ENCODE measurements at places on chromosomes 3 and 15. TPM values are rescaled to one million over a fixed set of nuclear protein-coding genes. Genes with fewer than 3 reads are reported as not detected.

DNA sequence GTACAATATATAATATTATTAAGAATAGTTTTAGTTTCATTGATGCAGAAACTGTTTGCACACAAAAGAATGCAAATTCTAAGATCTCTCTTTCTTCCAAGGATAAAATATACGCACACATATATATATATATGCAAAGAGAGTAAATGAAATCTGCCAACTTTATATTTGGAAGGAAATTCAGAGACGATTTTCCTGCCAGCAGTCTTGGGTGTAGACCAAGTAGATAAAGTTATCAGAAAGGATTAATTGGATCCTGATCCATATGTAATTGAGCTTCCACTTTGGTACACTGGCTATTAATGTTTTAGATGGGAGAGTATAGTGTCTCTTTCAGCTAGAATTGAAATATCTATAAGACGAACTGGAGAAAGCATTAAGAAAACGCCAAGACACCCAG, 295.4 kb upstream of the IL12A start:
- no peak for DNase-seq

- DNase-seq, result no peak
These were observed 19.4 kb upstream of the MNS1 start for GRCh38 chr15:56484287-56484686.

GRCh38 chr3:160400030-160400701, 716 bp downstream of the SMC4 start:
- peak; percentile 51 for DNase-seq

- DNase-seq, result no peak
These were observed 77.2 kb downstream of the CEMIP start for GRCh38 chr15:80856400-80856799.

DNA sequence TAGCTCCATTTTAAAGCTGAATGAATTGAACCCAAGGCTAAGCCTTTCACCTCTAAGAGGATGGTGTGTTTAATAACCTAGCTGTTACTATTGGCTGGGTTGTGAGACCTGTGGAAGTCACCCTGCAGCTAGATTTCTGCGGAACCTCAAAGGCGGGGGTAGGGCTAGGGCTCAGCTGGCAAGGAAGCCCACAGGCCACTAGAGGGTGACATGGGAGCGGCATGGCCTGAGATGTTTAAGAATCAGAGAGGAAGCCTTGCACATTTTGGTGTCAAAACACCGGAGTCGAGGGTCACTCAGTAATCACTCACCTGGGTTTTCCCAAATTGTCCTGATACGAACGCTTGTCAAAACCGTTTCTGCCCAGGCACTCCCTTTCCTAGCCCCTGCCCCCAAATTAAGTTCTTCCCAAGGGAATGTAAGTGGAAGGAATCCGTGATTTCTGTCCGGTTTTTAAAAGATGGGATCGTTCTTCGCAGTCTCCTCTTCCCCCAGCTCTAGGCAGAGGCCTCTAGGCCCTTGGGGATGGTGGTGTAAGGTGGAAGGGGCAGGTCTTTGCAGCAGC, 3.8 kb upstream of the ACAD9 start:
- DNase-seq, result peak; percentile 6

DNA sequence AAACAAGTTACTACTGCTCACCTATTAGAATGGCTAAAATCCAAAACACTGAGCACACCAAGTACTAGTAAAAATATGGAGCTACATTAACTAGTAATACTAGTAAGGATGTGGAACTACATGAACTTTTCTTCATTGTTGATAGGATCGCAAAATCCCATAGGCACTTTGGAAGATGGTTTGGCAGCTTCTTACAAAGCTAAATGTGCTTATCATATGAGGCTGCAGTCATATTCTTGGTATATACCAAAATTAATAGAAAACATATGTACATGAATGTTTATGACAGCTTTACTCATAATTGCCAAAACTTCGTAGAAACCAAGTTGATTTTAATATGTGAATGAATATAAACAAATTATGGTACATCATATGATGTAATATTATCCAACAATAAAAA, 366.8 kb upstream of the KCNMB2 start:
- no peak for DNase-seq

DNA sequence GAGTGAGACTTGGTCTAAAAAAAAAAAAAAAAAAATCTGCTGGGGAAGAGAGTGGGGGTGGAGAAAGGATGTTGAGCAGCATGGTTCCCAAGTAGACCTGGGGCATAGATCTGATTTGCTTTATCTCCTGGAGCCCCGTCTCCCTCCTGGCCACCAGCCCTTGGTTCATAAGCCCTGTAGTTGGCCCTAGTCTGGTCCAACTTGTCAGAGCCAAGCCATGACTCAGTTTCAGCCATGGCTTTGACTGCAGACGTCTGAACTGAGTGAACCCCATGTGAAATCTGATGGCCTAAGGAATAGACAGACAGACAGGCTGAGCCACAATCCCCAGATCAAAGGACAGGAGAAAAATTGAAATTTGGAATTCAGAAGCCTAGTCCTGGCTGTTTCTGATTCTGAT, 2.0 kb upstream of the CILP start:
- no peak for DNase-seq

DNA sequence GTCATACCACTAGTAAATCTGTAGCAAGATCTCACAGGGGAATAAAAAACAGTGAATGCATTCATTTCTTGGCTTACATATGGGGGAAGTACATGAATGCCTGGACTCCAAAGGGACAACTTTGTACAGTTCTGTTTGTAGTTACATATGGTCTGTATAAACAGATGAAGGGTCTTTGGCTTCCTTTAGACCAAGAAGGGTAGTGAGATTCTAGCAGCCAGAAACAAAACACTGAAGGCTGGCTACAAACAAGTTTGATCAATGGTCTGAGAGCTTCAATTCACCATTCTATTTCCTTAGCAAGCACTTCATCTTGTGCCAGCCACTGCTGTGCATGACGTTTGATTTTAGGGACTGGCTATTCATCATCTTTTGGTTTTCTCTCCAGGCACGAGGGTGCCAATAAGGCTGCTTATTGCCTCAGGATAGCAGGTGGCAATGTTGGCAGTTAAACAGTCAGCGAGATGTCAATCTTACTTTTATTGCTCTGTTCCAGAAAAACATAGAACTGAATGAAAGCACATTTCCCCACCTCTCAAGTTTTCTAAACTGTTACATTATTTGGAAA, 313.7 kb upstream of the COL8A1 start:
- no peak for DNase-seq

DNA sequence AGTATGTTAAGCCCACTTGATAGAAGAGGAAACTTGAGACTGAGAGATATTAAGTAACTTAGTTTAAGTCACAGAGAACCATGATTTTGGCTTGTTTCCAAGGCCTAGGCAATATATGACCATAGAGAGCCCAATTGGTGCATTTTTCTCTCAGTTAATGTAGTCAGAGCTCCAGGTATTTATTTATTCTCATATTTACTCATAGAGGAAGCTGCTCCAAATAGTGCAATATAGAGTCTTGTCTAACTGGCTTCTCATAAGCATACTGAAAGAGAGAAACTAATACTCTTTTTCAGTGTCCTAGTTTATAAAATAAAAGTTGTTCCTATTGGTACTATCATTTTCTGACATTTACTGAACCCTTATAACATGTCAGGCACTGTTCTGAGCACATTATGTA, 15.2 kb downstream of the TRNT1 start:
- DNase-seq, result no peak

DNA sequence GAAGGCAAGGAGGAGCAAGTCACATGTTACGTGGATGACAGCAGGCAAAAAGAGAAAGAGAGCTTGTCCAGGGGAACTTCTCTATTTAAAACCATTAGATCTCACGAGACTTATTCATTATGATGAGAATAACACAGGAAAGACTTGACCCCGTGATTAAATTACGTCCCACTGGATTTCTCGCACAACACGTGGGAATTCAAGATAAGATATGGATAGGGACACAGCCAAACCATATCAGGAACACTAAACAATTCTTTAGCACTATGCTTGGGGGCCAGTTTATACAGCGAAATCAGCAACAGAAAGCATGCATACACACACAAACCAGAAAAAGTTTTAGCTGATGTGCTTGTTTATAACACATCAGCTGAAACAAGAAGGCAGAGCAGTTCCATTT, 704.2 kb downstream of the OTOL1 start:
- no peak for DNase-seq

DNA sequence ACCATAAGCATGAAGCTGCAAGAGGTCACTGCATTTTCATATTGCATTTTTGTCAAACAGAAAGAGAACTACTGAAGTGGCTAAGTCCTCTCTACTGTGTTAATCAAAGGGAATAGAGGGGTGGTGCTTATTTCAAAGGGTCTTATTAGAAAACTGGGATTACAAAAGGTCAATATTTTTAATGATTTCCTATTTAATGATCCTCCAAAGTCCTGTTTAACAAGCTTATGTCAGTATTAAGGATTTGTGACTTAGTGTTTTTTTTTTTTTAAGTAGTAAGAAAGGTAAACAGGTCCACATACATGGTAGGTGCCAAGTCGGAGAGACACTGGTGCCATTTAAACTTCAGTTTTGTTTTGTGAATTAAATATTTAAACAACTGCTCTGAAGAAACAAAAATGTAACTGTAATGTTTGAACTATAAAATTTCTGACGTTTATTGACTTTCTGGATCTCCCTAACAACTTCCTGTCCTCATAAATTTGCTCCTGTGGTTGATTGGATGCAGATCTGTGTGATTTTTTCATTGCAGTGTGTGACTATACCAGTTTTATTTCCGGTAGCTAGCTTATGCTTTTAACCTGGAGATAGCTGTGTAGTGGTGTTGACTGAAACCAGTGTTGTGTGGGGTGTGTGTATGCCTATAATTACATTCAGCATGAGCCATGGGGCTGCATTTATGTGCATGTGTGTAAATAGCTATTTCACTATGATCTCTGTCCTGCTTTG, 8.6 kb upstream of the CACNA1D start:
- no peak for DNase-seq

- no peak for DNase-seq
These were observed 226.1 kb upstream of the TTC14 start for GRCh38 chr3:180375831-180376230.

GRCh38 chr3:121663171-121663847, 2.6 kb upstream of the HCLS1 start:
- no peak for DNase-seq

DNA sequence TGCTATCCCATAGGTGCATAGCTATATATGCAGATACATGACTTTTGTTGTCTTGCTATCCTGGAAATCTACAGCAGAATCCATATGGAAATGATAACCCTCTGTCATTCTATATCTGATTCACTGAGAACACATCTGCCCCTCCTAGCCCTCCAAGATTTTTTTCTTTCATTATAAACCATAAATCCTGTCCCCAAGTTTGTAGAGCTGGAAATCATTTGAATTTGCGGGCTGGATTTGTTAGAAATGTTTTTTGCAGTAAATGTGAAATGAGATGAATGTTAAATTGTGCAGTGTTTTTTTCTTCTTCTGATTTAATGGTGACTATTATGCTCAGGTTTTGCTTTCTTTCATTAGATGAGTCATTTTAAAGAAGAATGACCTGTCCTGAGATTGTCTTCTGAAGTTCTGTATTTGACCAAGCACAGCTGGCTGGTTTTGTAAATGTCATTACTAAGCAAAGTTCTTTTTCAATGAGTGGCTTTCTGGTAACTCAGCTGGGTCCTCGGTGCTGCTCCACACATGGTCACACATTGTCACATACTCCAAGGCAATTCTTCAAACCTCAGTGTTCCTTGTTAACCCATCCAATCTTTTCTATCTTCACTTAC, 25.3 kb upstream of the ABHD17C start:
- peak; percentile 69 for DNase-seq

- DNase-seq, result no peak
These were observed 183.2 kb upstream of the IL12A start for GRCh38 chr3:159805411-159805772.

GRCh38 chr15:77493324-77493907, 72.7 kb downstream of the HMG20A start:
- DNase-seq, result no peak

GRCh38 chr15:79481793-79482192, 49.7 kb downstream of the MINAR1 start:
- no peak for DNase-seq

DNA sequence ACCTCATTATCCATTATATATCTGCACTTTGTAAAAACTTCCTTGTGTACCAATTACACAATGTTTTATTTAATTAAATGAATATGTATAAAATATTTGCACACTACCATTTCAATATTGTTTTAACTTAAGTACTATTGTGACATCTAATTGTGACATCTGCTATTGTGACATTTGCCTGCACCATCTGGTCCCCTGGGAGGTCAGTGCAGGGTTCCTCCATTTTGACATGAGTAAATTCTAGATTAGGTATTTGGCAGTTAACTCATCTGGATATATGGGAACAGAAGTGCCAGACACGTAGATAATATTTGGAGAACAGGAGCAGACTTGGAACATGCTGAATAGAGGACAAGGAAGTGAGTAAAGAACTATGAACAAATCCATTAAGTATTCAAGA, 332.1 kb downstream of the VGLL3 start:
- no peak for DNase-seq

DNA sequence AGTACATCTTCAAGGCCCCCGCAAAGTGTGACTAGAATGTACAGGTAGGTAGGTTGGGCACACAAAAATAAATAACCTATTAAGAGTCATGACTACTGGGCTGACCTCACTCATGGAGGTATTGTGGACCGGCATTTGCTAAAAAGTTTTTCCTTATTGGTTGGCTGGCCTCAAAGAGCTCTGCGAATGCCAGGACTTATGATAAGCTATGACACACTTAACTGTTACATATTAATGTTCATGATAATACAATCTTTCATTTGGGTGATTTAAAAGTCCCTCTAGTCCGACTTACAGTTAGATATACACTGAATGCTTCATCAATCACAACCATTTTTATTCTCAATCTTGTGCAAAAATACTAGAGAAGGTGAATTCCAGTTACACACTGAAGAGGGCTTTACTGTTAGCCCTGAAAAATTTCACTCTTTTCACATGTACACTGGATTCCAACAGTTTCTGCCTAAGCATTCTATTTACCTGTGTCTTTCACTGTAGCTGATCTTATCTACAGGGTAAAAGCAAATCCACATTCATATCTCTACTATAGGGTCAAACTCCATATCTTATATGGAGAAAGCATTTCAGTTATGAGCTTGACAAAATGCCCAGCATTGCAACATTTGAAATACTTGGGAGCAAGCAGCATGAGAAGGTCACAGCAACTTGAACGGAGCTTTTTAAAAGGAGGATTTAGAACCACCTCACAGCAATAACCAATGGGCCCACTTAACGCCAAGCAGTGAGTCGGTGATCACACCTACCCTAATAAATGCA, 329.1 kb downstream of the FOXP1 start:
- no peak for DNase-seq

CELSR3 gene
- total RNA-seq, result 1.1 TPM

HDC gene
- not detected for total RNA-seq

GABRA5 gene
- not detected for total RNA-seq

APBA2 gene
- 5.3 TPM for total RNA-seq

AGBL1 gene
- not detected for total RNA-seq

TMCO5A gene
- total RNA-seq, result not detected

SLC51B gene
- total RNA-seq, result not detected

IL20RB gene
- 291 TPM for total RNA-seq

RASGRP1 gene
- total RNA-seq, result 0.64 TPM

DPPA2 gene
- not detected for total RNA-seq

FXR1 gene
- total RNA-seq, result 112 TPM

TGM5 gene
- total RNA-seq, result 1.8 TPM

SMAD6 gene
- total RNA-seq, result not detected

ISL2 gene
- total RNA-seq, result 0.26 TPM

All from bronchial epithelial cell (primary cell).